LHCN-M2 (cell line): ENCODE measurements at places on chromosomes 16 and 17. TPM values are rescaled to one million over a fixed set of nuclear protein-coding genes. Genes with fewer than 3 reads are reported as not detected.

Gene HOXB1
- total RNA-seq: not detected in 2 replicates

DNA sequence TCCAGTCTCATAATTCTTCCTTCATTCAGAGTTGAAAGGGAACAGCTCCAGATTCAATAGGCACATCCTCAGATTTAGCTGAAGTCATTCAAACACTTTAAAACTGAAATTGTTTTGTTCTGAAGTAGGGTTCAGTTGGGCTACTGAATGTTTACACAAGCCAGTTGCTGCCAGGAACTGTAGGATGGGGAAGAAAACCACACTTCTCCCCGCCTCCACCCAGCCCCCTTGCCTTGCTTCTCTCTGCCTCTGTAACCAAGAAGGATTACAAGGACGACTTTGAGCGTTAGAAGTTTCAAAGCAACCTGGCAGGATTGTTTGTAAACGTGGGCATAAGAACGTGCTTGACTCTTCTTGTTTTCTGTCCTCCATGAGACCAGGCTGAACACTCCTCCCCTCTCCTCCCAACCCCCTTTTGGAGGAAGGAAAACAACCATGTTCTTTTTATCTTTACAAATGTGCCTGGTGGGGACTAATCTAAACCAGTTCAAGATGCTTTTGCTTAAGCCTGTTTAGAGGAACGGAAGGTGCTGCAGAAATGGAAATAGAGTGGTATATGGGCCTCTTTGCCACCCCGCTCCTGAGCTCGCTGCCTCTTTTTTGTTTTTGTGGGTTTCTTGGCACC is 287.9 kb downstream of the FTO start:
- DNase-seq: peak; percentile 53

DNA sequence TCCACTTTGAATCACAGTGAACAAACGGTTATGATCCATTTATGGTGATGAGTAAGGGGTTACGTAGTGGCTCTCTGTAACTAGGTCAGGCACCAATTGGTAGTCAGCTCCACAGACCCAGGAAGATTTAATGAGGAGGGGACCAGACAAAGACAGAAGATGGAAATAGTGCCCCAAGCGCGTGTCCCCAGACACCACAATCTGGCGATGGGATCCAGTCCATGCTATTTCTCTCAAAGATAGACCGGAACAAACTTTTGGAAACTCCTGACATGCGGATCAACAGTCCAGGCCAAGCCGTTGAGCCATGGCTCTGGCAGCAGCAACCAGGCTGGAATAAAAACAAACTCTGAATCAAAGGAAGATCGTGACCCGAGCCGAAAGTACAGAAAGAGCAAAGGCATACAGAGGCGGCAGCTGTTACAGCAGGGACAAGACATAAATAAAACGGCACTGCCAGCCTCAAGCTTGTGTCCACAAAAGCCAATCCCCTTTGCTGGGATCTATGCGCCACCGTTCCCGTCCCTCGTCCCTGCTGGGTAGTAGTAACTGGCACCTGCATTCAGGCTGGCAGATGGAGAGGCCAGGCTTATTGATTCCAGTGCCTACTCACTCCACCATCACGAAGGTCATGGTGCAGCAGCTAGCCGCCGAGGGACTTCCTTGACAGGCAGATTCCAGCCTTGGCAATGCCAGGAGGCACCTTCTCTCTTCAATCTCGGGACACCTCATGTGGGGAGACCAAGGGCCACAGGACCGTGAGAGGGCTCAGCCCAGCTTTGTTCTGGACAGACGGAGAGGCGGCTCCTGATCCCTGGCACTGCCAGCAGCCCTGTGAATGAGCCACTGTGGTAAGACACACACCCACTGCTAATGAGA is 50.2 kb downstream of the CDH11 start:
- peak; percentile 84 for DNase-seq

DNA sequence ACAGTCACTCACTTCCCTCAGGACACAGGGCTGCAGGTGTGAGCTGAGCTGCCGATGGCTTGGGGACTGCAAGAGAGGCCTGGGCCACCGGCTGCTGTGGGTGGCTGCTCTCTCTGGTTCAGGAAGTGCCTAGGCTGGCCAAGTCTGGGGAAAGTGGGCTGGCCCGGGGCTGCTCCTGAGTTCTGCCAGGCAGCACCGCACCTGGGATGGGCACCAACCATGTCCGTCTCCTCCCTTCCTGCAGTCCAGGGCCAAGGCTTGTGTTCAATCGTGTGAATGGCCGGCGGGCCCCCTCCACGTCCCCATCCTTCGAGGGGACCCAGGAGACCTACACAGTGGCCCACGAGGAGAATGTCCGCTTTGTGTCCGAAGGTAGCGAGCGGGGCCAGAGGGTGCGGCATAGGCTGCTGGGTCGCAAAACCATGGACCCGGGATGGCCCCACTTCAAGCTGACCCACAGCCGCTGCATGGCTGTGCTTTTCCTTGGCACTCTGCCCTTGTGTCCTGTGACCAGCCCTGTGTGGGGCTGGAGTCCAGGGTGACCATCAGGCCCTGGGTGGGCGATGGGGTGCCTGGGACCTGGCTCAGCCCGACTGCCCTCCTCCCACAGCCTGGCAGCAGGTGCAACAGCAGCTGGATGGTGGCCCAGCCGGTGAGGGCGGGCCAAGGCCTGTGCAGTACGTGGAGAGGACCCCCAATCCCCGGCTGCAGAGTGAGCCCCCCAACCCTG is 1.8 kb upstream of the WDR90 start:
- no peak for DNase-seq

- no peak for DNase-seq
Observed at GRCh38 chr16:61555718-61556441, 480.4 kb downstream of the CDH8 start.

Gene KCNH6
- not detected in 2 replicates for total RNA-seq

- no peak for DNase-seq
Observed at GRCh38 chr16:77551357-77551756, 116.5 kb upstream of the ADAMTS18 start.

GRCh38 chr16:8581831-8582580 is 8.3 kb downstream of the TMEM114 start:
- DNase-seq: no peak

- DNase-seq: peak; percentile 93
Observed at GRCh38 chr17:62791767-62792446, 16.2 kb downstream of the MARCHF10 start.
